A673 (cell line): ENCODE measurements at places on chromosomes 16 and 17. TPM values are rescaled to one million over a fixed set of nuclear protein-coding genes. Genes with fewer than 3 reads are reported as not detected.

GRCh38 chr17:67164302-67164701 is 80.7 kb downstream of the HELZ start:
- no peak for DNase-seq

DNA sequence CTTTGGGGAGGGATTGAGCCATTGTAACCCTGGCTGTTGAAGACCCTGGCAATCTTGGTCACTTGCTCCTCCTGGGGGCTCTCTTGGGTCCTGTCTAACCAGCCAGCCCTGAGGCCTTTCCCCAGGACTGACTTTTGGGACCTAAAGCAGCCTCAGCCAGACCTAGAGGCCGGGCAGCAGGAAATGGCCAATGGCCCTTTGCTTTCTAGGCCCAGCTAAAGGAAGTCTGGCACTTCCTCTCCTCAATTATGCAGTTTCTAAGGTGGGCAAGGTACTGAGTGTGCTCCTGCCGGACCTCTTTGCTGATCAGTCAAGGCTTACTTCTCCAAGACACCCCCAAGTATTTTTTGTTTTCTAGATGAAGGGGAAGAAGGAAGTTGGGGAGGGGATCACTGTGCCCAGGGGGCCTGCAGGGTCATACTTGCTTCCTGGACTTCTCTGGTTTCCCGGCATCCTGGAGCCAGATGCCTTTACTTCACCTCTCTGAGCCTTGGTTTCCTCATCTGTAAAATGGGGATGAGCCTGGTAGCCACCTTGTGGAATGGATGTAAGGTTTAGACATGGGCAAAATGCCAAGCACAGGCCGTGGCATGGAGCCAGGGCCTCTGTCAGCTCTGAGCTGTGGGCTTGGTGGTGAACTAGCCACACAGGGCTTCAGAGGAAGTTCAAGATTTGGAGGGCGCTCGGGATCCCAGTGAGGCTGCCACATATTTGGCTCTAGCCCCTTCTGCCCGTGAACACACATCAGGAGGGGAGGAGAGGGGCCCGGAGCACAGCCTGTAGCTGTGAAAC is 8.6 kb downstream of the CX3CL1 start:
- no peak for DNase-seq

GRCh38 chr16:57680842-57681375 is 12.8 kb downstream of the ADGRG3 start:
- DNase-seq, result no peak

The LRRC46 gene
- total RNA-seq, result 1.1 and 1.3 TPM in 2 replicates

GRCh38 chr16:60214311-60214710 is 1480.2 kb upstream of the GOT2 start:
- no peak for DNase-seq

The CEP295NL gene
- 1.5 TPM in 2 replicates for total RNA-seq

- no peak for DNase-seq
Observed at GRCh38 chr16:558298-559020, 1.7 kb upstream of the PRR35 start.

- no peak for DNase-seq
Observed at GRCh38 chr17:40608061-40608581, 39.5 kb downstream of the SMARCE1 start.

- DNase-seq, result no peak
Observed at GRCh38 chr17:70609566-70609965, 440.2 kb downstream of the KCNJ2 start.

The JUP gene
- total RNA-seq, result 15.7 and 25.2 TPM in 2 replicates
